Stimulated activated CD4-positive, alpha-beta T cell treated with anti-CD3 and anti-CD28 coated beads, Interleukin-1b, Interleukin-23, amount 100 ng/mL, for 4 hours (primary cell): ENCODE measurements at places on chromosomes 6 and 20.

DNA sequence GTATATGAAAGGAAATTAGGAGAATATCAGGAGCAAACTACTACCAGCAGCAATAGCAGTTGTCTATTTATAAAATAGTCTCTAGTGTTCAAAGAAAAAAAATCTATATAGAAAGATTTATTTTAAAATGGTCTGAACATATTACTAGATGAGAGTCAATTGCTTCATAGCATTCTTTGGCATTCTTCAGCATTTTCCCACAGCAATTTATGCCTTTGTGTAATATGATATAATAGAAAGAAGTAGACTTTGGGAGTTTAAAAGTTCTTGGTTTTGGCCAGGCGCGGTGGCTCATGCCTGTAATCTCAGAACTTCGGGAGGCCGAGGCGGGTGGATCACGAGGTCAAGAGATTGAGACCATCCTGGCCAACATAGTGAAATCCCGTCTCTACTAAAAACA is 157.0 kb upstream of the PLN start:
- no peak for DNase-seq

DNA sequence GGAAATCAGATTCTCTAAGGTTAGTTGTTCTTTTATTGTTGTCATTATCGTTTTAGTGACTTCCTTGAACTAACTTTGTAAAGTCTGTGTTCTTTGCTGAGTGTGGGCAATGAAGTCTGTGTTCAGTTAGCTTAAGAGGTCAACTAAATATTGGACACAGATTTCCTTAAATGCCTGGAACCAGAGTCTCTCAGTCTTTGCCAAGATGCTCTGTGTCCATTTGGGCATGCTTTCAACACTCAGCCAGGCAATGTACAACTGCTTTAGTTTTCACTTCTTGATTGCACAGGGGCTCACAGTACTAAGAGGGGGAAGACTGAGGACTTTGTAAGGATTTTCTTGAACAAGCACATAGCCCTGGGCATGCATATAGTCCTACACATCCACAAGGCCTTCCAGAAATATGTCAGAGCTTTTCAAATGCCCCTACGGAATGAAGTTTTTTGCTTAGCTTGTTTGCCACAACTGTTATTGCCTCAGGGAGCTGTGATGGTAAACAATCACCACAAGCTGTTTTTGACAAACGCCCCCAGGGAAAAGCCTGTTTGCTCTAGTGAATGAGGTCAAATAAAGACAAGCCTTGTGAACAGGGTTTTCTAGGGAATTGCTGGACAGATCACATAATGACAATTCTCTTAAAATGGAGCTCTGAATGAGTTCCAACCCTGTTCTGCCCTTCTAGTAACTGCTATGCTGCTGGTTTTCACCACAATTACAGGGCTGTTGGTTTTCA is 82.5 kb downstream of the B3GAT2 start:
- no peak for DNase-seq

DNA sequence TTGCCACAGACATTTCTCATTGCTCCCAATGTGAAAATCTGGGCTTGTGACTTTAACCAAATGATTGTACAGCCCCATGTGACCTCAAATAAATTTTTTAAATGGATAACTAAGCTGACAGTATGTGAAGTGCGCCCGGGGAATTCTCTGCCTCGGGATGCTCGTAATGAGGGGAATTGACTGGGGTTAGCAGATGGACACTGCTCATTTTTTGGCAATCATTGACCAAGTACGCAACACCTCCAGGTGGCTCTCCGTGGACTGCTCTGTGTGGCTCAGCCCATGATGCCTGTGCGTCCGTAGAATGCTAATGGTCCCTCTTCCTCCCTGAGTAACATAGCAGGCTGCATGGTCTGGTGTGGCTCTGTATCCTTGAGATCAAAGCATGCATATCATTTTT is 42.4 kb downstream of the FARS2 start:
- DNase-seq = no peak

DNA sequence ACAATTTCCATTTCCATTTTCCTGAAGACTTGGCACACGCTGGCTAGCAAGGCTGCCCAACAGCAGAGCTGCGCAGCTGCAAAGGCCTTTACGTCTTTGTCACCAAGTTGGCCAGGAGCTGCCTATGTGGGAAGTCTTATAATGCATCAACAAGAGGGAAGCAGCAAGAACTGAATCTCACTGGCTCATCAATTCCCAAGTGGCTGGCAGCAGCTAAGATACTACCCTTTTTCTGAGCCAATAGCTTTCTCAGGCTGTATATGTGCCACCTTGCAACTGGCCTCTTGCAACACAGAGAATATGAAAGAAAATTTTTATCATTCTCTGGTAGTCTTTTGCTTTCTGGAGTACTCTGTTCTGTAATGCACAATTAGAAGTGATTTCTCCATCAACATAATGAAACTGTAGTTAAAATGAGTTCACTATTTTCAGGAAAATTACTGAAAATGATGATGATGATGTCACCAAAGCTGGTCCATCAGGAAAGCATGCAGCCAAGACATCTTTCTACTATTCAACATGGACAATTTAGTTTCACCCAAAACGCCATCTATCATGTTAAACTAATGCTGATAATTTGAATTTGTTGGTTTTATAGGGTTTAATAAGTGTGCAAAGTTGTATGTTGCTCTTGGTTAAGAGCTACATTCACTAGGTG is 97.3 kb upstream of the FOXA2 start:
- no peak for DNase-seq

DNA sequence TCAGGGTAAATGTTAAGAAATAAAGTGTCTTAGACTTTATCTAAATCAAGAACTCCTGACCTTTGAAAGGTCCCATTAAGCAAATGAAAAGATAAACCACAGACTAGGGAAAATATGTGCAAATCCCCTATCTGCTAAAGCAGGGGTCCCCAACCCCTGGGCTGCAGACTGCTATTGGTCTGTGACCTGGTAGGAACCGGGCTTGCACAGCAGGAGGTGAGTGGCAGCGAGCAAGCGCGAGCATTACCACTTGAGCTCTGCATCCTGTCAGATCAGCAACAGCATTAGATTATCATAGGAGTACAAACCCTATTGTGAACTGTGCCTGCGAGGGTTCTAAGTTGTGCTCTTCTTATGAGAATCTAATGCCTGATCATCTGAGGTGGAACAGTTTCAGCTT is 42.4 kb downstream of the LCA5 start:
- DNase-seq = no peak

GRCh38 chr20:13068336-13068735 is 59.6 kb downstream of the SPTLC3 start:
- DNase-seq = no peak

- DNase-seq = no peak
Observed at GRCh38 chr6:31299947-31300346, 28.1 kb upstream of the HLA-C start.

- peak; percentile 56 for DNase-seq
Observed at GRCh38 chr20:48760403-48760983, 67.3 kb downstream of the PREX1 start.

DNA sequence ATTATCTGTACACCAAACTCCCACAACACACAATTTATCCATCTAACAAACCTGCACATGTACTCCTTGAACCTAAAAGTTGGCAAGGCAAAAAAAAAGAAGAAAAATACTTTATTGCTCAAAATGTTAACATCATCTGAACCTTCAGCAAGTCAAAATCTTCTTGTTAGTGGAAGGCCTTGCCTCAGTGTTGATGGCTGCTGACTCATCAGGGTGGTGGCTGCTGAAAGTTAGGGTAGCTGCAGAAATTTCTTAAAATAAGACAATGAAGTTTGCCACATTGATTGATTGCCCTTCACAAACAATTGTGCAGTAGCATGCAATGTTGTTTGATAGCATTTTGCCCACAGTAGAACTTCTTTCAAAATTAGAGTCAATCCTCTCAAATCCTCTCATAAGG is 2.7 kb upstream of the WFDC11 start:
- DNase-seq = no peak

DNA sequence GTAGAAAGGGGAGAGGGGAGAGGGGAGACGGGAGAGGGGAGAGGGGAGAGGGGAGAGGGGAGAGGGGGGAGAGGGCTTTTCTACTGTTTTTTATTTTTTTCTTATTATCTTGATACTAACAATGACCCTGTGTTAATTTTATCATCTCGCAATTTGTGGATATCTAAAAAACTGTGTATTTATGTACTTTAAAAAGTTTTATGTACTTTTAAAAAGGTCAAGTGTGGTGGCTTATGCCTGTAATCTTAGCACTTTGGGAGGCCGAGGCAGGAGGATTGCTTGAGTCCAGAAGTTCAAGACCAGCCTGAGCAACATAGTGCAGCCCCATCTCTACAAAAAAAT is 5.5 kb upstream of the PRIM2 start:
- DNase-seq = no peak

- DNase-seq = no peak
Observed at GRCh38 chr20:5153612-5154542, 27.1 kb downstream of the CDS2 start.

DNA sequence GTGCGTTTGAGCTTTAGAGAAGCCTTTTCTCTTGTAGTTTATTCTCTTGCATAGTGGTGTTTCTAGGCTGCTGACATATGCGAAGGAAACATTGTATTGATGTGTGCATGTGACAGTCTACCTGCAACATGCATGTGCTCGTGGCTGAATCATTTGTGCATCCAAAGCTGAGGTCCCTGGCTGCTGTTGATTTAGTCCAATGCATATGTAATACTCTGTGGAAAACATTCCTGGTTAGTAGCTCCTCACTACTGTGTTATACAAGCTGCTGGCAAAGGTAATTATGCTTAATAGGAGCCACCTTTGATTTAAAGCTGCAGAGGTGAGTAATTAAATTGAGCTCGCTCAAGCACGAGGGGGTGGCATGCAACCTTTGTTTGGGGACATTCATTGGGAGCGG is 24.5 kb downstream of the TSHZ2 start:
- no peak for DNase-seq

DNA sequence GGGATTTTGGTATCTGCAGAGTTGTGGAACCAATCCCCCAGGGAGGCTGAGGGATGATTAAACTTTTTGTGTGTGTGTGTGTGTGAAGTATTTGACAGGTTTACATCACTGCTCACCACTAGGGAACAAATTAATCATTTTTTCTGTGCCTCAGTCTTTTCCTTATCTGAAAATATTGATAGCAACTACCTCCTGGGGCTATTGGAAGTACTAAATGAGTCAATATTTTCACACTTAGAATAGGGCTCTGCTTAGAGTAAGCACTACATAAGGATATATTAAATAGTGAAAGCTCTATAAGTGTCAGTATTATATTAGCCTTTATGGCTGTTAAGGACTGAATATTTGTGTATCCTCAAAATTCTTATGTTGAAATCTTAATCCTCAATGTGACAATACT is 155.2 kb upstream of the UST start:
- no peak for DNase-seq

GRCh38 chr6:138036111-138036510 is 71.1 kb downstream of the PERP start:
- no peak for DNase-seq

- no peak for DNase-seq
Observed at GRCh38 chr20:6095409-6095808, 27.4 kb downstream of the FERMT1 start.

DNA sequence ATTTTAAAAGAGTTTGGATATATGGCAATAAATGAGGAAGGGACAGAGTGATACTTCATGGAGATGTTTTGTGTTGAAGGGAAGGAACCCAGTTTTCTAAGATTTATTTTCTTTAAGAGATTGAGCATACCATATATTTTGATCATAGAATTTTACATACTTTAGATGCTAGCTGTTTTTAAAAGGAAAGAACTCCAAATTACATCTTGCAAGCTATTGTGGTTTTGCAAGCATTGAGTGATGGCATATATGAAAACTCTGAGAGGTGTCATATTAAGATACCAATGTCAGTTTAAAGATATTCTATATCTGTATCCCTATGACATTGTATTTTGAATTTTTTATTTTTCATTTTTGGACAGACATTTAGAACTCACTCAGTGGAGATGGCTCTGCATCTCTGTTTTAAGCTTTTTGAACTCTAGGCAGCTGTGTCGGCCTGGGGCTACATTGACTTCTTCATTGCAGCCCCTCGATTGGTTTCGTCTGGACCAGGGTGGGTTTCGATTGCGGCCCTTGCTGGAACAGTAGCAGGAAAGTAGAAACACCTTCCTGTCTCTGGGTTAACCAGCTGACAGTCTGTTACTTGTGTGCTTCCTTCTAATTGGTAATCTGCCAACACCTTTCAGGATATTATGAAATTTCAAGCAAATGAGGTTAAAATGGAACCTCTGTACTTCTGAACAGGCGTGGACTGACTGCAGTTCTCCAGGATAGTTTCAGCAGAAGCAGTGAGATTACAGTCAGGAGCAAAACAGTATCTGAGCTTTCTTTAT is 14.0 kb downstream of the IGF2R start:
- DNase-seq = no peak

DNA sequence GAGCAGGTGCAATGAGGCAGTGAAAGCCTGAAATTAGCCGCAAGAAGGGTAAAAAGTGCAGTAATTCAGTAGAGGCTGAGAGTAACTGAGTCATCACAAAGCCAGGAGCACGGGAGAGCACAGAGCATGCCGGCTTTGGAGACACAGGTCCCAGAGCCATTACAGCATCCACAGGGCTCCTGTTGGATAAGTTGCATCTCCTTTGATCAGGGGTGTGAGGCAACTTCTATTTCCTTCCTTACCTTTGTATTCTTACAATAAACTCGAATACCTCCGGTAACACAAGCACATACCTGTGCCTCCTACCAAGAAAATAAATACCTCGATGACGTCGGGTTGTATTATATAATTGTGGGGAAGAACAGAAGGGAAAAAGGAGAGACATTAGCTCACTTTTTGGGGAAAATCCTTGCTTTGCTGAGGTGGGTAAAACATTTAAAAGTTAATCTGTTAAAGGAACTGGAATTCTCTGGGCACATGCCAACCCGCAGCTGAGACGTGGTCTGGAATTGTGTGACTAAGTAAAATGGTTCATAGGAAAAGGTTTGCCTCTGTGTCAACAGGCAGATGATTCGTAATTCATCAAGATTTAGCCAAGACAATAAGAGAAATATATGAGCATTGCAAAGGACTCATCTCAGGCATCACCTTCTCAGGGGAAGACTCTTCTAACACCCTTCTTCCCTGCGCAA is 360.7 kb upstream of the ZFP64 start:
- no peak for DNase-seq
